ENCODE measurements at places on chromosomes 7 and 10.

GRCh38 chr7:148419856-148420832, 170.4 kb upstream of the C7orf33 start:
- DNase-seq: no peak

GRCh38 chr7:80181411-80181810, 46.8 kb downstream of the GNAI1 start:
- no peak for DNase-seq

- no peak for DNase-seq
These were observed 957.1 kb downstream of the SORCS3 start for GRCh38 chr10:105598207-105598606.

- no peak for DNase-seq
These were observed 316.7 kb downstream of the OTUD1 start for GRCh38 chr10:23755556-23755955.

- no peak for DNase-seq
These were observed 41.1 kb downstream of the GARS1 start for GRCh38 chr7:30635798-30636197.

Measured in substantia nigra (tissue), 51 donors.